NCI-H345 (cell line): ENCODE measurements at places on chromosomes 7 and 10.

DNA sequence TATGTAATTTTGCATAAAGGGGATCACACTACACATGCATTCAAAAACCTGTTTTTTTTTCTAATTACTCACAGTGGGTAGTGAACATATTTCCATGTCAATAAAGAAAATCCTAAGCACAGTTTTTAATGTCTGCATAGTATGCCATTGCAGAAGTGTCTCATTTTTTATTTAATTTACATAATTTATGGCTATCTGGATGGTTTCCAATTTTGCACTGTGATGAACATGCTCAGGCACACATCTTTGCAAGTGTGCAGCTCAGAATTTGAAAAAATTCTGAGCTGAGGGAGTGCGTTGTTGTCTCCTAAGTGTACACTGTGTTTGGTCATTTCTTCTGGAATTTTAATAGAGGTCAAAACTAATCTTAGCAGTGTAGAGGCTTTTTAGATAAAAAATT, 2.2 kb downstream of the NPFFR1 start:
- DNase-seq: no peak

DNA sequence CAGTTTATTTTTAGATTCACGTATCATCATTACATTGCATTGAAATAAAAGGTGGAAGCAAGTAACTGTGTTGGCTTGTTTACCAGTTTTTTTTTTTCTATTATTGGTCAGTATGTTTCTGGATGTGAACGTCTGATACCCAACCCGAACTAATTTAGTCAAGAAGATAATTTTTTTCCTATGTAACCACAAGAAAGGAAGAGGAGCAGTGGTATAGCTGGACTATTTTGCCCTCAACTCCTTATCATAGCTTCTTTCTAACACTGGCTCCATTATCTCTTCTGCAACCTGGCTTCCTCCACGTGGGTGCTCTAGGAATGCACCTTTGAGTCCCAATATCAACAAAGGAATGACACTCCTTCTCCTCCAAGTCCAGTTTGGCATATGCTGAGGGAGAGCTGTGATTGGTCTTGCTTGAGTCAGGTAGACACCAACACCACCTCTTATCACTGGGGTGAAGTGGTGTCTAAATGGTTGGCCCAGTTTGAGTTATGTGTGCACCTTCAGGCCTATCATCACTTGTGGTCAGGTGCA, 29.4 kb downstream of the OR9A2 start:
- no peak for DNase-seq

- no peak for DNase-seq
Observed at GRCh38 chr10:133457100-133457841, 3.5 kb downstream of the SCART1 start.

DNA sequence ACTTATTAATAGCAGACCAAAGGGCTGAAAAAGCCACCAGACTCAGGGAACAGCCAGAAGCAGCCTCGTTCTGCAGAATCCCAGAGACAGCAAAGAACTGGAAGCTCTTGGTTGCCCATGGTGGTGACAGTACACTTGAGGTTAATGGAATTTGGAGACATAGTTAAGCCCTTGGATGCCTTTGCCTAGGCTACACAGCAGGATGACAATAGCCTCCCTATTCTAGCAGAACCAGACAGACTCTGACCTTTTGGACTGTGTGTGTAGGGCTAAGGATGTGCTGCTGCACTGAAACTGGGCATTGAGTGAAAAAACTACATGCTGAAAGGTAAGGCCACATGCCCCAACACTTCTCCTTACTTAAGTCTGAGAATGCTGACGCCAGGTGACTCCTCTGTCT, 22.7 kb downstream of the OTUD1 start:
- DNase-seq: no peak

DNA sequence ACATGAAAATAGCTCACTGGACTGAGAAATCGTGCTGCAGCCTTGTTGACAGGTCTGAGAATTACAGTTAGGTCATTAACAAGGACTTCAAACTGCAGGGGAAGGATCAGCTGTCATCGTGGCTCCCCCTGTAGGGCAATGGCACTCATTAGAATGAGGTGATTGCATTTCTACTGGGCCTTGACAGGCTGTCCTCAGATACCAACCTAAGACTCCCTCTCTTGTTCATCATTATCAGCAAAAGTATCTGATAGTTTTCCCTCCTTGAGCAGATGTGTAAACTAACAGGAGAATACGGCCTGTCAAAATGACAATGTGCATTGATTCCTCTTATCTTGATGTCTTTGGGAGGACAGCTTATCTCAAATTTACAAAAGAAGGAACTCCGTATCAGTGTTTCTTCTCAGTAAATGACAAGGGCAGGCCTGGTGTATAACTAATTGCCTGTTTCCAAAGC, 648.5 kb upstream of the LRRN3 start:
- DNase-seq: peak; percentile 10

DNA sequence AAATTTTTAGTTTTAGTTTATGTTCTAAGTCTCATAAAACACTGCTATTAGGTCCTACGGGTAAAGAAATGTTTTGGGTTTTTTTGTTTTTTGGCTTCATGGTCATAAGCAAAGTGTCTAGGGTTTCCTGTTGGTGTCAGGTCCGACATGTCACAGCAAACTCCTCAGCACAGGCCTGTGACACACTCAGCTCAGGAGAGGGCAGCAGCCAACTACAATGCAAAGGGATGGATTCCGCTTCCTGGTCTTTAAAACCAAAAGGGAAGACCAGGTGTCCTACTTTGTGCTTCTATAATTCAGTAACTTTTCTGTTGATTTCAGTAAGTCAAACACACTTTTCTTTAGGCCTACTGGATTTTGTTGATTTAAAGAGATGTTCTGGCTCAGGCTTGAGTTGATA, 83.8 kb upstream of the MACROH2A2 start:
- DNase-seq: no peak

DNA sequence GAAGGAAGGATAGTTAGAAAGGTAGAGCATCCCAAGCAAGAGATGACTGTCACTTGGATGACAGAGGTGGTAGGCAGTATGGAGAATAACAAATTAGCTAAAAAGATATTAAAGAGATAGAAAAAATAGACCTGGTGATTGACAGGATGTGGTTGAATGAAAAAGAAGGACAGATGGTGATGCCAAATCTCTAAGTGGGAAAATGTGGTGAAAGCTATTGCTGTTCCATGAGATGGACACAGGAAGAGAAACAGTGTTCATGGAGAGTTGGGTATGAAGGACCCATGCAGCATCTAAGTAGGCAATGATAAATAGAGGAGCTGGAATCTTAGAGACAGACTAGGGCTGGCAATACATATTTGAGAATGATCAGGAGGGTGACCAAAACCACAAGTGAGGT, 30.7 kb downstream of the FAM13C start:
- DNase-seq: no peak

DNA sequence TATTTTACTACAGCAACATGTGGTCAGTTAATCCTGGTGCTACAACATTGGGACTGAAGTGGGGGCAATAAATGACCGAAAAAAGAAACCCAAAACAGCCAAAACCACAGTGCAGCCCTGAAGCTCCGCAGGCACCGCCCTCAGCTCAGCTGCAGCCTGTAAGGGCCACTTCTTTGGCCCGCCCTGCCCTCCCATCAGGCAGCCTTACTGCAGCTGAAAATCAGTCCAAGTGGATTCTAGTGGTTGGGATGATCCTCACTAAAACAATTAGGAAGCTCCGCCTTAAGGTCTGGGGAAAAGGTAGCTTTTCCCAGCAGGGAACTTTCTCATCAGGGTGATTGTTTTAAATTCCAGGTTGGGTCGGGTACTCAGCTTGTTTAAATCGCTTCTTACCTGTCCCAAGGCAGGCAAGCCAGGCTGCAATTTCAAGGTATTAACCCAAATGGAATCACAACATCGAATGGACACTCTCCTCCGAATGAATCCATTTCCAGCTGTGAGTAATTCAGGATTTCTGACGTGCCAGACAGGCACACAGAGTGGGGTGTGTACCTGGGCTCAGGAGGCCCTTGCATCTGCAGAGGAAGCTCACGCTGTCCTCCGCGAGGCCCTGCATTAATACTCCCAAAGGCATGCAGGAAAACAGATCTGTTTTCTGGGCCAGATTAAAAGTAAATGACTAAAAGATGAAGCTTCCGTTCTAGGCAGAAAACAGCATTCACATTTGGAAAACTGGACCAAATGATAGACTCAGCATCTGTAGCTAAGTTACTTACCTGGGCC, 104.3 kb downstream of the CREB5 start:
- no peak for DNase-seq

DNA sequence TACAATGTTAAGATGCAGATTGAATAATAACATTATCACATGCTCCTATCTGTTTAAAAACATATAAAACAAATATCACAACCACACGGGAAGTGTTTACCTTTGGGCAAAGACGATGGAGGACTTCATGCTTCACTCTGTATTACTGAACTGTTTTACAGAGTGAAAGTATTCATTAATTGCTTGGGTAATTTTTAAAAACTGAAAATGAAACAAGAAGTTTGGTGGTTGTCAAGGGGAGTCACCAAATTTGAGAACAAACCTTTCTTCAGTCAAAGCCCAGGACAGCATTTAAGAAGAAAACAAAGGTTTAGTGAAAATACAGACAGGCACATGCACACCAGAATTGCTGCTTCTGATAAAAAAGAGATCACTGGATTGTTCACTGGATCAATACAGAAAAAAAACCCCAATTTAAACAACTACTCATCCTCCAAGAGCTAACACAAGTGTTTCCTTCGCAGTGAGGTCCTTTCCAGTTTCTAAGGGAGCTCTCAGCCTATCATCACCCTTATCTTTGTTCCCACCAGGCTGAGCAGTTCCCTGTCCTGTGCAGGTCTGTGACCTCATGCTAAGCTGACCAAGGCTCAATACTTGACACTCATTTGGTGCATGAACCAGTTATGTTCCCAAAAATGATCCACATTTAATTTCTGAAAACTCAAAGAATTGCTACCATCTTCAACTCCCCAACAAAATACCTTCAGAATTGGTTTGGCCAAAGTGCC, 8.8 kb downstream of the PARP12 start:
- DNase-seq: no peak

DNA sequence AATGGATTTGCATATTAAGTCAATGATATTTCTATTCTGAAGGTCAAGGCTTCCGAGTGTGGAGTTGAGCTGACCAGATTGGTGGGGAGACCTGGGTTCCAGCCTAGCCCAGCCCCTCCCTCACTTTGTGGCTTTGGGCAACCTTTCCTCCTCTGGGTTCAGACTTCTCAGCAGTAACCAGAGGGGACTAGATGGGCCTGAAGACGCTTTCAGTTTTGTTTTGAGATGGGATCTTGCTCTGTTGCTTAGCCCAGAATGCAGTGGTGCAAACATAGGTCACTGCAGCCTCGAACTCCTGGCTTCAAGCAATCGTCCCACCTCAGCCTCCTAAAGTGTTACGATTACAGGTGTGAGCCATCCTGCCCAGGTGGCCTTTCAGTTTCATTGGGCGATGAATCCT, 68.1 kb upstream of the LEP start:
- DNase-seq: no peak

DNA sequence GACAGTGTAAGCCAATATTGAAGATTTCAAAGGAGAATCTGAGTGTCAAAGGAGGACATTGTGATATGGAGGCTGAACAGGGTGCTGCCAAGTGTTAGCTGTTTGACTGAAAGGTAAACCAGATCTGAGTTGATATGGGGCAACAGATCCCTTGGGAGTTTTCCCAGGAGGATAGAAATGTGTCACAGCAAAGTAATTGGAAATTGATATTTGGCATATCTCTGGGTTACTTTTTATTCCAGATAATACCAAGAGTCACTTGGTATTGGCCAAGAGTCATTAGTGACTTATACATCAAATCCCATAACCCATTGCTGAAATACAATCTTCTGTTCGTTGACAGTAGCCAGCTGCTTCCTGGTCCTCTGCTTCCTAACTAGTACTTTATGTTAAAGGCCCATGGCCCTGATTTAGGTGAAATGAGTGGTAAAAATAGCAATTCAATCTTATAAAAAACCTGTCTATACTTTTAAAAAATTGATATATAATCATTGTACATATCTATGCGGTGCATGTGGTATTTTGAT, 922.9 kb downstream of the LRMDA start:
- DNase-seq: no peak

DNA sequence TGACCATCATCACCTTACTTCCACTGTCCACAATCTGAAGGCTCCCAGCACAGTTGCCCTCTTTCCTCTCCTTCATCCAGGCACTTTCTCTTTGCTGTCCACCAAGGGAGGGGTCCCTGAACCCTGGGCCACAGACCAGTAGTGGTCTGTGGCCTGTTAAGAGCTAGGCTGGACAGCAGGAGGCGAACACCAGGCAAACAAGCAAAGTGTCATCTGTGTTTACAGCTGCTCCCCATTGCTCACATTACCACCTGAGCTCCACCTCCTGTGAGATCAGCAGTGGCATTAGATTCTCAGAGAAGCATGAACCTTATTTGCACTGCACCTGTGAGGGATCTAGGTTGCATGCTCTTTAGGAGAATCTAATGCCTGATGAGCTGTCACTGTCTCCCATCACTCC, 27.7 kb downstream of the FZD1 start:
- no peak for DNase-seq

DNA sequence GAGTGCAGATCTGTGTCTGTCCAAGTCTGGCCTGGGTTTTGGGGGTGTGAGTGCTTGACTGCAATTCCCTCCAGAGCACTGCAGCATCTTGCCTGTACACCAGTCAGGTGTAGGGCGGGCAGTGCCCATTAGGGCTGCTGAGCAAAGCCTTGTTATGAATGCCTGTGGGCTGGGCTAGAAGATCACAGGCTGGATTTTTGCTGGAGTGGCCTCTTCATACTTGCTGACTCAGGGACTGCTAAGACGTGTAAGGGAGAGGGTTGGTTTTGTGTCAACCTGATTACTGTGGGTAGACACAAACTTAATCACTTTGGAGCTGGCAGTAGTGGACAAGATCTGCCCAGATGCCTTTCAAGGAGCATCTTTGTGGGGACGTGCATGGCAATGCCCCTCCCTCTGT, 29.6 kb downstream of the DMBT1 start:
- no peak for DNase-seq

GRCh38 chr10:36670621-36671402, 454.6 kb upstream of the ANKRD30A start:
- DNase-seq: no peak

DNA sequence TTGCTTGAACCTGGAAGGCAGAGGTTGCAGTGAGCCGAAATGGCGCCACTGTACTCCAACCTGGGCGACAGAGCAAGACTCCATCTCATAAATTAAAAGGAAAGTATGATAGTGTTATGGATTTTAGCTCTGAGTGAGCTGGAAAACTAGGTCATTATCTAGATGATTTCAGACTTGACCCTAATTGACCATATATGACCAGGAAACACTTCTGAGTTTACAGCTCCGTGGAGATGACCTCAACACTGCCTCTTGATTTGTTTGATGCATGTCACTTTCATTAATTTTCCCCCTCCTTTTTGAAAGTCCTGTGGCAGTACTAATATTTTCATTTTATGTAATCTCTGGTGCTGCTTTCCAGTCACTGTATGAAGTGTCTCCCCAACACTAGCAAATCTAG, 7.8 kb upstream of the SEC61A2 start:
- DNase-seq: no peak
